GOT3 (cell line): ENCODE measurements at places on chromosomes 1 and 21.

- DNase-seq = no peak
Observed at GRCh38 chr1:206796981-206797402, 24.7 kb upstream of the IL10 start.

- DNase-seq = no peak
Observed at GRCh38 chr1:172378109-172378760, 42.2 kb upstream of the C1orf105 start.

GRCh38 chr1:25906644-25907300 is 553 bp upstream of the STMN1 start:
- DNase-seq = no peak

GRCh38 chr21:24881506-24881905 is 725.8 kb downstream of the MRPL39 start:
- no peak for DNase-seq

DNA sequence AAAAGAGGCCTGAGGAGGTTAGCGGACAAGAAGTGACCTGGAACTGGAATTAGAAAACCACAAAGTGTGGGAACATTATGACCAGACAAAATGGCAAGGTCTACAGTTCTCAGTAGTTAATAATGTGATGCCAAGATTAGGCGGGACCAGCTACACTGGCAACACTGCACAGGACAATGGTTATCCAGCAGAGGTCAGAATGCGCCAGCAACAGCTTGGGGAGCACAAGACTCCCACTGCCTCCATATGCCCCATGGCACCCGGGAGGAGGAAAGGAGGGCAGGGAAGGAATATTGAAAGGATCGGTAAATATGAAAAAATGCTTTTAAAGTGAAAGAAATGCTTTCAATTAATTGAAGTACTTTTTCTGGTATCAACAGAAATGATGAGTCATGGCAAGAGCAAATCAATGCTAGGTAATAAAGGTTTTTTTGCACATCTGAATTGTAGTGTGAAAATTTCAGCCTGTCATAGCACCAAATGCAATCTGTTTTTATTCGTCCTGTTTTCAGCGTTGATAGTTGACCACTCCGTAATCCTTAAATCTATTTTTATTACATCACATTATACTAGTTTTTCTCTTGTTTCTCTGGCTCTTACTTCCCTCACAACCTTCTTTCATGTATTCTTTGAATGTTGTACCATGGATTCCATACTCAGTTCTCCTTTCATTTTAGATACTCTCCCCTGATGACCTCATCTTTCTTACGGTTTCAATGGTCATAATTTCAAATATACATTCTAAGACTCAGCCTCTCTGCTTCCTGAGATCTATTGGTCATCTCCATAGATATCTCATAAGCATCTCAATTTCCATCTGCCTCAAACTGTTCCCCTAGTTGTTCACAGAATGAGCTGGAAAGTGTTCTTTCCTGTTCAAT is 30.7 kb downstream of the VCAM1 start:
- no peak for DNase-seq

DNA sequence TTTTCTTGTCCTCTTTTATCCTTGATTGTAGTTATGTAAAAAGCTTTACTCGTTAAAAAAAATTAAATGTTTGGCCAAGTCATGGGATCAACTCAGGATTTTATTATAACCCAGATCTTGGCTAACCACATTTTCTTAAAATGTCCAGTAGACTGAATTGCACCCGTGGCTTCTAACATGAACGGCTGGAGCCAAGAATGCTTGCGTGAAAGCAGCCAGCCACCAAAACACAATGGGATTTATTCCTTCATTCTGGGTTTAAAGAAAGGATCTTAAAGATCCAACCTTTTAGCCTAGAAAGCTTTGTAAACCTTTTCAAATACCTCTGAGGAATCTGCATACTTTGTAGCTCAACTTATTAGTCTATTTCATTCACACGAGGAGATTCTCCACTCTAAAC is 404.4 kb downstream of the USP25 start:
- no peak for DNase-seq

- no peak for DNase-seq
Observed at GRCh38 chr1:33131191-33131590, 50.2 kb downstream of the AZIN2 start.

GRCh38 chr1:233668146-233668724 is 54.3 kb downstream of the KCNK1 start:
- no peak for DNase-seq

- no peak for DNase-seq
Observed at GRCh38 chr1:22855668-22856606, 116.7 kb downstream of the LACTBL1 start.

DNA sequence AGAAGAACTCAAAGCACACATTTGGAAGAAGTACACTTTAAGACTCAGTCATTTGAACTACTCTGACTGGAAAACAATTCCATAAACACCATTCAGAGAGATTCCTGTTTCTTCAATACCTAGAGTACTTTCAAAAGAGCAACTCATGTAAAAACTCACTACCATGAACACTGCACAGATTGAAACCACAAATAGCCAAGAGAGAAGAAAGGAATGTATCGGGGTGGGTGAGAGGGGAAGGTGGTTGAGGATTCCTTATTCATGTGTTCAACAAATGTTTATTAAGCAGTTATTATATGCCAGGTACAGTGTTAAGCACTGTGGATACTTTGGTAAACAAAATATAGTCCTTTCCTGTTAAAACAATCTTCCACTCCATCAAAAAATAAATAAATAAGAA is 64.7 kb downstream of the NRIP1 start:
- no peak for DNase-seq

DNA sequence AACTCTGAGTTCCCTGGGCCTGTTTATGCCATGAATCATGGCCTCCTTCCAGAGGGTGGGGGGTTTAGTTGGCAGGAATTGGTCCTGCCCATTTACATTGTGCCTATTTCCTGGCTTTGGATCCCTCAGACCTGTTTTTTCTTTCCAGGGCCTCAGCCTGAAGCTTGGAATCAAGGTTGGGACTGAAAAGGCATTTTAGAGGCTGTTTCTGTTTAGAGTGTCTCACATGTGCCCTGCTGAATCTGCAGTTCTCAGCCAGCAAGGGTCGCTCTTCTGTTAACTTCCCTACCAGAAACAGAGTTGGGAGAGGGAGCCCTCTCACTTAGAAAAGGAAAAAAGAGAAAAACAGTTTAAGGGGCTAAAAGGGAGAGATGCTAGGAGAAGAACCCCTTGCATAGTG is 191.1 kb downstream of the PTPRC start:
- DNase-seq = no peak

DNA sequence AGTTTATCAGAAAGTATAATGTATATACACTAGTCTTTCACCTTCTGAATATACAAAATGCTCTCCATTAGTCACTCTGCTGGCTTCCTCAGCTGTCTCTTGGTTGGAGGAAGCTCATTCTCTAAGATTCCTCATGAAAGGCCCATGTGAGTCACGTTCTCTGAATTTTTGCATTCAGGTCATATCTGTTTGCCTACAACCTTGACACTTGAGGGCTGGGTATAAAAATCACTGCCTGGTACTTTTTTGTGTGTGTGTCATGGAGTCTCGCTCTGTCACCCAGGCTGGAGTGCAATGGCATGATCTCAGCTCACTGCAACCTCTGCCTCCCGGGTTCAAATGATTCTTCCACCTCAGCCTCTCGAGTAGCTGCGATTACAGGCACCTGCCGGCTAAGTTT is 2.8 kb upstream of the GALNT2 start:
- no peak for DNase-seq

- no peak for DNase-seq
Observed at GRCh38 chr1:101174722-101175121, 62.1 kb upstream of the S1PR1 start.

DNA sequence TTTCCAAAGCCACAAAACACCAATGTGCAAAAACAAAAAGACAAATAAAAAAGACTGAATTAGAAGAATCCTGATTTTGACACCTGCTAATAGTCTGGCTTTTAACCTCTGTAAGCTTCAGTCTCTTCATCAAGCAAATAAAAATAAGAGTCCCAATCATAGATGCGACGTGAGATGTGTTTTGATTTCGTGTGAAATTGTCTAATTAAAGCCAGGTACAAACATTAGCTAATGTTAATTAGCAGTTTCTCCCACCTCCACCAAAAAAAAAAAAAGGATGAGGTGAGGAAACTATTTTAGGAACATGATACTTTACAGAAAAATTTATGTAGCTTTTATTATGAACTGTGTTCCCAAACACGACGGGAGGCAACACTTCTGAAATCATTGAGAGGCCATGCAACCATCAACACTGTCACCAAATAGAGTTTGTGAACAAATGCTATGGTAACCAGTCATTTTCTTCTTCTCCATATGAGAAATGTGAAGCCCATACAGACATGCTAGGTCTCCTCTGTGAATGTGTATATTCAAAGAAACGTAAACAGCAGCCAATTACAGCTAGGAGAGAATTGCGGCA is 6.7 kb upstream of the EVI5 start:
- DNase-seq = no peak

GRCh38 chr1:111234258-111234657 is 6.7 kb downstream of the CHI3L2 start:
- no peak for DNase-seq

GRCh38 chr21:34973685-34974084 is 75.4 kb downstream of the RUNX1 start:
- no peak for DNase-seq

- DNase-seq = no peak
Observed at GRCh38 chr1:101854271-101854670, 142.5 kb downstream of the OLFM3 start.

DNA sequence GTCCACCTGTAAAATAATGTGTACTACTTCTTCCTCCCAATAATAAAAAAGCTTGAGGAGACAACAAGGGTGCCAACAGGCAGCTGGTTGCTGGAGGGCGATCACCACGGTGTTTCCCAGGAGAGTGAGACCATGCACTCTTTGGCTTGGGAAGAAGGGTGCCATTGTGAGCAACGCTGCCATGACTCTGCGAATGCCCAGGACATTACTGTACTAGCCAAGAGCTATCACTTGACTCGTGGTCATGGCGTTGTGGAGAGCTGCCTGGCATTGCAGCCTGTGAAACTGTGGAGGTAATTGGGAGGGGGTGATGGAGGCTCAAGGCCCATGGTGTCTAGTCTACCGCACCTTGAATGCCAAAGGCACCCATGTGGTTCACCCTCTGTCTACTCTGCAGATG is 14.6 kb upstream of the PRMT2 start:
- no peak for DNase-seq

DNA sequence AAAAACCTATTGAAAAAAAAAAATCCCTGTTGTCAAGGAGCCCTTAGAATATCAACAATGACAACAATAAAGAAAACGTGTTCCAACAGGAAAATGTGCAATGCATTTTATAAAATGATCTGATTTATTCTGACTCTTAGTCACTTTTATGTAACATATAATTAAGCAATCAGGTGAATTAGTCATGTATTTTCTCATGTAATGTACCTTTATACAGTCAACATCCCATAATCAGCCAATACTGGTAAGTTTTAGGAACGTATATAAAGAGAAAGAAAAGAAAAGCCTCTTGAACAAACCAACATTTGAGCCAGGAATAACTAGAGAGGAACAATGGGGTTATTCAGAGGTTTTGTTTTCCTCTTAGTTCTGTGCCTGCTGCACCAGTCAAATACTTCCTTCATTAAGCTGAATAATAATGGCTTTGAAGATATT is at the start of gene CLCA4:
TSS of gene CLCA4 (plus strand) at position 292 of the 435 bp plus-strand sequence. CDS start at position 334, 42 bp downstream.
- DNase-seq = no peak

DNA sequence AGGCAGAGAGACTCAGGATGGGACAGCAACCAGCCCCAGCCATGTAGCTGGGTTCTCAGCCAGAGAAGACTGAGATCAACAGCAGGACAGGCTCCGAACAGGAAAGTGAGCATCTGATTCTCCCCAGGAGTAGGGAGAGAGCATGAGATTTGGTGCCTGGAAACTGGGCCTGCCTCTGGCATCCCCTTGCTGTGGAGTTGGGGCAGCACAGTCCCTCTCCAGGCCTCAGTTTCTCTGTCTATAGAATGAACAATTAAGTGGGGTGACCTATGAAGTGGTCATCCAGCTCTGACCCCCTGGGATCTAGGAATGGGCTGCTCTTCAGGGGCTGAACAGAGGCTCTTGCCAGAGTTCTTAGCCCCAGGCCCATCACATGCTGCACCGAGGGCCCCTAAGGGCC is 55.6 kb downstream of the KLHDC7A start:
- DNase-seq = no peak

DNA sequence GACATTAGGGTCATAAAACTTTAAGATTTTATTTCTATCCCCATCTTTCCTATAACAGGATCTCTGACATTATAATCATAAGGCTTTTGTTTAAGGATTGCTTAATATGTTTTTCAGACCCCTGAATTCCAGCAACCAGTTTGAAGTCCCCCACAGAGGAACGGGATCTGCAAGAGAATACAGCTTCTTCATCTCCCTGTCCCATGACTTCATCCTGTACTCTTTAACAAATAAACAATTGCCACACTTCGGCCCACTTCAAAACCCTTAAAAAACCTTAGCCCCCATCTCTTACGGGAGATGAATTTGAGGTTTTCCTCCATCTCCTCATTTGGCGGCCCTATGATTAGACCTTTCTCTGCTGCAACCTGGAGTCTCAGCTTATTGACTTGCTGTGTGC is 35.8 kb downstream of the TESK2 start:
- no peak for DNase-seq

- DNase-seq = no peak
Observed at GRCh38 chr1:237507005-237507404, 383.7 kb downstream of the ZP4 start.

DNA sequence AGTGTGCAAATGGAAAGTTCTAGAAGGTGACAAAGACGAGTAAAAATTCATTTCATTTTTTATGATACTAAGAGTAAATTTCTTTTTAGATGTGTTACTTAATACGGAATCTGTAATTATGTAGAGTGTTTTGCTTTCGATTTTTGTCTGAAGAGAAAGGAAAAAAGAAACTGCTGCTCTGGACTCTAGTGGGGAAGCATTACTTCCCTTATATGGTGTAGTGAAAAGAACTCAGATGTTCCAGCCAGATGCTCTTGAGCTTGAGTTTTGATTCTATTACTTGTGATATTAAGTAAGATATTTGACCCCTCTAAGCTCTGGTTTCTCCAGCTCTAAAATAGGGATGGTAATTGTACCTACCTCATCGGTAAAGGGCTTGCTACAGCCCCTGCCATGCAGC is 12.2 kb upstream of the GPR161 start:
- DNase-seq = no peak

DNA sequence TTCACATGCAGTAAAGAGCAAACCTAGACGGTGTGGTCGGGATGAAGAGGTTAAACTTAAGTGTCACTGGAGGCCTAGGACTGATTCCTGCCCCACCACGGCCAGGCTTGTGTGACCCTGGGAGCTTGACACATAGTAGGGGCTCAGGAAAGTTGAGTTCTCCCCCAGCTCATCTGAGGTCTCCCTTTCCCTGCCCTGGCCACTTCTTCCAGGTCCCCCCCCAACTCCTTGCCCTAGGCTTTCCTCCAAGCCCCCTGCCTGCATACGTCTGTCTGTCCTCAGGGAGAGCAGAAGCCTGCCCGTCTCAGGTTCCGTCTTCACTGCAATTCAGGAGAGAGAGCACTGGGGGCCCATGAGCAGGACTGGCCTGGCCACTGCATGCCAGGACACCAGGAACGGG is 225.8 kb downstream of the PTPRU start:
- DNase-seq = no peak

- no peak for DNase-seq
Observed at GRCh38 chr1:6691507-6691906, 10.1 kb downstream of the DNAJC11 start.

- DNase-seq = no peak
Observed at GRCh38 chr1:56309065-56309464, 270.3 kb downstream of the PLPP3 start.
